ENCODE measurements at places on chromosomes 4 and X.

- DNase-seq: no peak
Measured at GRCh38 chr4:89615051-89615450, 221.9 kb downstream of the SNCA start.

DNA sequence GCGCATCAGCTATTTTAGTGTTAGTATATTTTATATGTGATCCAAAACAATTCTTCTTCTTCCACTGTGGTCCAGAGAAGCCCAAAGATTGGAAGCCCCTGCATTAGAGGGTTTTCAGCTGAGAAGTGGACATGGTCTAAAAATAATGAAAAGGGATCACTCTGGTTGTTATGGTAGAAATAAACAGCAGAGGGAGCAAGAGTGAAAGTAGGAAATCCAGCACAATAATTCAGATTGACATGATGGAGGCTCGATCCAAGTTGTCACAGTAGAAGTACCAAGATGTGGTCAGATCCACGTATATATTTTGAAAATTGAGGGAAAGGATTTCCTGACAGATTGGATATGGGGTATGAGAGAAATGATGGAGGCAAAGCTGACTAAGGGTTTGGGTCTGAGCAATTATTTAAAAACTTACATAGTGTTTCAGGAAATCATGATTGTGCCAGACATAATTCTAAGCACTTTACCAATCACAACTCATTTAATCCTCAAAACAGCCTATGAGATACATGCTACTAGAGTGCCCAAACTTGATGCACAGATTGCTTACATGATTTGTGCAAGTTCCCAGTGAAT, 17.0 kb upstream of the TMEM144 start:
- peak; percentile 34 for DNase-seq

DNA sequence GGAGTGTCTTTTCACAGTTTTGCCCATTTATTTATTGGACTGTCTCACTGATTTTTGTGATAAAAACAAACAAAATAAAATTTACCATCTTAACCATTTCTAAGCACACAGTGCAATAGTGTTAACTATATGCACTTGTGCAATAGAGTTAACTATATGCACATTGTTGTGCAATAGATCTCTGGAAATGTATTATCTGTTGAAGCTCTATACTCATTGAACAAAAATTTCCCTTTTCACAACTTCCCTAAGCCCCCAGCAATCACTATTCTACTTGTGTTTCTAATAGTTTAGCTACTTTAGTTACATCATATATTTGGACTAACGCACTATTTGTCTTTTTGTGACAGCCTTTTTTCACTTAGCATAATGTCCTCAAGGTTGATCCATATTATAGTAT, 59.7 kb upstream of the BEX4 start:
- no peak for DNase-seq

GRCh38 chr4:24108567-24108966, 218.7 kb upstream of the PPARGC1A start:
- DNase-seq: no peak

- peak; percentile 16 for DNase-seq
Measured at GRCh38 chr4:28890949-28891775, 1829.0 kb upstream of the PCDH7 start.

Measured in brain (organoid and tissue), 16 donors.